ENCODE measurements at places on chromosomes 11 and 22. TPM values are rescaled to one million over a fixed set of nuclear protein-coding genes. Genes with fewer than 3 reads are reported as not detected.

GRCh38 chr11:34068111-34068510 lies 16.6 kb downstream of the CAPRIN1 start:
- ATAC-seq, result no peak

PAAF1 gene
- total RNA-seq, result 19.0 TPM

GRCh38 chr11:102168481-102168880 lies 58.2 kb downstream of the YAP1 start:
- no peak for ATAC-seq

JAML gene
- total RNA-seq, result 5.7 TPM

DNA sequence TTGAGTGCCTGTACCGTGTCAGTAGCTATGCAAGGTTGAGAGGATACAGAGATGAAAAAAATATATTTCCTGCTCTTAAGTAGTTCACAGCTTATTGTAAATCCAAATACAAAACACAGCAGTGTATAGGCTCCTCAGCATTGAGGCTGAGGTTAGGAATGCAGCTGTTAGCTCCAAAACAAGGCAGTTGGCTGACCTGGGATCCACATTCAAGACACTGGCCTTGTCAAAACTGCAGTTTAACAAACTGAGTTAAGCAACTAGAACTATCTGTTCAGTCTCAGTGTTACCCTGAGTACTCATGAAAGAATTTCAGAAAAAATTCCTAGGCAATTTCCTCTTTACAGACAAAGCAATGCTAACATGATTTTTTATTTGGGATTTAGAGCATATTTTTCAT lies 42.8 kb downstream of the REXO2 start:
- ATAC-seq, result no peak

DNA sequence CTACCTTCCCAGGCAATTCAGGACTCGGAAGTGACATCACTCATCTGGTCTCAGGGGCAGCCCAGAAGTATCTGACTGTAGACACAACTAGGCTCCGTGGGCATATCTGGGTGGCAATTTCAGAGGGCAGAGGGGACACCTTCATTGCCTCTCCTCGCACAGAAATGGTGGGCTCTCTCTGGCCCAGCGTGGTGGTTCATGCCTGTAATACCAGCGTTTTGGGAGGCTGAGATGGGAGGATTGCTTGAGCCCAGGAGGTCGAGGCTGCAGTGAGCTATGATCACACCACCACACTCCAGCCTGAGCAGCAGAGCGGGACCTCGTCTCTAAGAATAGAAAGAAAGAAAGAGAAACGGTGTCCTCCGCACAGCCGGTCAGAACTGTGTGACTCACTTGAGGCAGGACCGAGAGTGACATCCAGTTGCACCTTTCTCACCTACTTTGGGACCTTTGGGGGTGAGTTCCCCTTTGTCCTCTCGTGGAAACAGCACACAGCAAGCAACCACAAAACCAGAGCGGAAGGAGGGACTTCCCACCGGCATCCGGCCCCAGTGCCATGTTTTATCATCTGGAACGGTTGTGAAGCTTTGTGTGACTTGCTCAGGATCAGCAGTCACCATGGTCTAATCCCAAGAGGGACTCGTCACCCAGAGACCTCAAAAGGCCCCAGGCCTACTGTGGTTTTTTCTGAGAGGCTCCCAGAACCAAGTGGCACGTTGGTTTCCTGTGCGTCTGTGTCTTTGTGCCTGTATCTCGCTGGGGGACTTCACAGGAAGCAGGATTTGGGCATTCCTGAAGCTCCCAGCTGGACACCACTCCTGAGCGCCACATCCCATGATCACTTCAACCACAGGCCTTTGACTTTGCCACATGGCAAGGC lies 38.4 kb upstream of the EMID1 start:
- no peak for ATAC-seq

- no peak for ATAC-seq
Measured at GRCh38 chr11:118111019-118111743, 24.4 kb upstream of the SMIM35 start.

DNA sequence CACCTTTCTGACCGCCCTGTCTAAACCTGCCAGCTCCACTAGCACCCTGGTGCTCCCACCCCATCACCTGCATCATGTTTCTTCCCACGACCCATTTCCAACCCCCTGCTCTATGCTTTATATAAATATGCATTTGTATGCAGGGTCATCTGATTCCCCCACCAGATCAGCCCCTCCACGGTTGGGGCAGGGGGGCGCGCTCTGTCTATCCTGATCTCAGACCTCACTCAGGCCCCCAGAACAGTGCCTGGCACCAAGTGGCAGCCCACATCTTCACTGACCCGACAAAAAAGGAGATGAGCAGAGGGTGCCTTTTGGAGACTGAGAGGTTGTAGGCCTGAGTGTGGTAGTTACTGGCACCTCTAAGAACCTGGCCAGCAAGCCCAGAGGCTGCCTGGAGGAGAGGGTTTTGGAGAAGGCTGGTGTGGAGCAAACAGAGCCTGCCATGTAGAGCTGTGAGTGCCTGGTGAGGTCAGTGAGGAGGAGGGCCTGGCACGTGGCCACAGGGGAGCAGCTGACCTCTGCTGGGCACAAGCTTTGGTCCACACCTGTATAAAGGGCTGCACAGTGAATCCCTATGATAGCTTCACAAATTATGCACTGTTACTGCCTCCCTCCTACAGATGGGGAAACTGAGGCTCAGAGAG lies 86.3 kb upstream of the RTL6 start:
- no peak for ATAC-seq

DNA sequence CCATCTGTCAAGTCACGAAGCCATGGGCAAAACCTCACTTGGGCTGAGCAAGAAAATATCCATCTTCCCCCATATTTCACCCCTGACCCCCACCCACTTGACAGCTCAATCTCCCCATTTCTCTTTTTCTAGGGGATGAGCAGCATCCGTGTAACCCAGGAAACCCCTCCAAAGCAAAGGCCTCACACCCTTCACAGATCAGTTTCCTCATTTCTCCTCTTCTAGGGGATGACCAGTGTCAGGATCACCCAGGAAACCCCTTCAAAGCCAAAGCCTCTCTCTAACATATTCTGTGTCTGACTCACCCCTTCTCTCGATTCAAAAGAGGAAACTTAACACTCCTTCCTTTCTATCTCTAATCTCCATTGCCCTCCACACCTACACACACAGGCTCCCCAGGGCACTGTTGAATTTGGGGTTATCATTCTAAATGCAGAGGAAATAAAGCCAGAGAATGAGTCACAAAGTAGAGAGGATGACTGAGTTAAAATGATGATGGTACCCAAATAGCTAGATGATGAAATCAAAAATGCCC lies 439.7 kb downstream of the BUD13 start:
- ATAC-seq, result no peak

- ATAC-seq, result no peak
Measured at GRCh38 chr11:70574725-70575347, 176.5 kb downstream of the CTTN start.

DNA sequence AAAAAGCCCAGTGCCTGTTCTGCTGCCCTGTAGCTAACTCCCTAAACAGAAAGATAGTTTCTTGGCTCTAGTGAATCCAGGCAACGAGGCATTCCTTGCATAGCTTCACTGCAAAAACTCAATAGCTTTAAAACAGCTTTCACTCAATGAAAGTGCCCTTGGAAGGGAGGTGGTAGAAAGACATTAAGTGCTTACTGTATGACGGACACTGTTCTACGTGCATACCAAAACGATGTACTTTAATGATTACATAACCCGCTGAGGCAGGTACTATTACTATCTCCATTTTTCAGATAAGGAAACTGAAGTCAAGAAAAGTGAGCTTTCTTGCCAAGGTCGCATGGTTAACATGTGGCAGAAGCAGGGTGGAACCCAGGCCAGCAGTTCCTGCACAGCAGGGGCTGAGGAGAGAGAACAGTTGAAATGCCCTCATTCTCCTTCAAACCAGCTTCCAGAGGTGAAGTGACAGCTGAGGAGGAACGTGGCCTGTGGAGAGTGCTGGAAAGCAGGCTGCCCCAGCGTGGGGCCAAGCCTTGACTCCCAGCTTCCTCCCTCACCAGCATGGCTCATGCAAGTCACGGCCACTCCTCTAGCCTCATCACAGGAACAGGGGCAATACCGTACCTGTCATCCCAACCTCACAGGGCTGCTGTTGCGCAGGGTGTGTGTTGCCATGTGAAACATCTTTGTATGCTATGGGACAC lies 227.5 kb upstream of the NARS2 start:
- ATAC-seq, result no peak

- no peak for ATAC-seq
Measured at GRCh38 chr11:113906038-113906437, 1.4 kb downstream of the HTR3B start.

- no peak for ATAC-seq
Measured at GRCh38 chr11:70434813-70435278, 36.5 kb downstream of the CTTN start.

- no peak for ATAC-seq
Measured at GRCh38 chr11:68328374-68329091, 16.1 kb downstream of the LRP5 start.

ELFN2 gene
- not detected for total RNA-seq

SPON1 gene
- total RNA-seq, result 31.0 TPM

DNA sequence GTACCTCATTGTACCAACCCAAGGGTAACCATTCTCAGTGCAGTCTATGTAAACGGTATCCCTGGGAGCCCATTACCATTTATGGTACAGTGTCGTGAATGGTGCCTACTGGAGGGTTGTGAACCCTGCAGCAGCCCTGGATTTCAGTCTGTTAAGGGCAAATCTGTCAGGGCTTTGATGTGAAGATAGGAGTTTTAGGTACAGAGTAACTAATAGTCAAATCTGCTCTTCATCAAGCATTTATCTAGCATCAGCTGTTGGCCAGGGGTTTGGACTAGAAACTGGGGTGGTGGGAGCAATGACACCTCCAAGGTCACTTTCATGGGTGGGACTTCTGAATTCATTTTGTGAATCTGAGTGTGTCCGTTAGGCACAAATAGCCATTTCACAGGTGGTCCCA lies 50.6 kb upstream of the RFPL3 start:
- ATAC-seq, result no peak

All from gastroesophageal sphincter (tissue), 4 donors.